Tracheal epithelial cell (primary cell): ENCODE measurements at places on chromosomes 12 and 14. TPM values are rescaled to one million over a fixed set of nuclear protein-coding genes. Genes with fewer than 3 reads are reported as not detected.

The DACT1 gene
- total RNA-seq, result 1.9 TPM in 1 of 2 replicates, not detected in the other

The B3GNT4 gene
- 5.3 and 9.4 TPM in 2 replicates for total RNA-seq

The ERO1A gene
- total RNA-seq, result 258 and 454 TPM in 2 replicates

The SDSL gene
- total RNA-seq, result 2.8 and 4.8 TPM in 2 replicates

The GLT1D1 gene
- not detected in 2 replicates for total RNA-seq

The GPR68 gene
- 0.85 and 6.7 TPM in 2 replicates for total RNA-seq

The MDGA2 gene
- not detected in 2 replicates for total RNA-seq

The KRT8 gene
- 140 and 289 TPM in 2 replicates for total RNA-seq

The KRT83 gene
- under 0.01 and 0.21 TPM in 2 replicates for total RNA-seq

The COL2A1 gene
- total RNA-seq, result 0.48 and 0.64 TPM in 2 replicates

The RAB3IP gene
- total RNA-seq, result 29.8 and 59.3 TPM in 2 replicates

The ASCL1 gene
- not detected in 2 replicates for total RNA-seq

The SERPINA10 gene
- not detected in 2 replicates for total RNA-seq

The MORN3 gene
- total RNA-seq, result under 0.01 and 0.21 TPM in 2 replicates

The ADGRD1 gene
- not detected in 2 replicates for total RNA-seq

The OTUB2 gene
- total RNA-seq, result 1.7 and 7.5 TPM in 2 replicates

The MANSC1 gene
- total RNA-seq, result 0.24 and 2.6 TPM in 2 replicates

The POU6F1 gene
- 0.64 and 0.96 TPM in 2 replicates for total RNA-seq

The KRT72 gene
- not detected in 2 replicates for total RNA-seq

The KRT80 gene
- 8.3 and 11.8 TPM in 2 replicates for total RNA-seq

The C12orf54 gene
- 3.4 TPM in 1 of 2 replicates, not detected in the other for total RNA-seq

The KIF26A gene
- total RNA-seq, result 0.48 and 1.3 TPM in 2 replicates

The NDUFA9 gene
- 33.9 and 40.0 TPM in 2 replicates for total RNA-seq

The TTC9 gene
- 6.4 and 7.0 TPM in 2 replicates for total RNA-seq

The FAM181A gene
- not detected in 2 replicates for total RNA-seq

The PTGDR gene
- under 0.01 TPM in 1 of 2 replicates, not detected in the other for total RNA-seq

The DBX2 gene
- total RNA-seq, result not detected in 2 replicates

The TMEM63C gene
- 1.4 and 8.1 TPM in 2 replicates for total RNA-seq

The ARF3 gene
- 26.6 and 34.9 TPM in 2 replicates for total RNA-seq

The SPX gene
- total RNA-seq, result 4.6 and 9.4 TPM in 2 replicates

The TMED8 gene
- 8.9 and 9.8 TPM in 2 replicates for total RNA-seq

The SLCO1A2 gene
- not detected in 2 replicates for total RNA-seq

The COX8C gene
- total RNA-seq, result not detected in 2 replicates

The GLIPR1L1 gene
- not detected in 2 replicates for total RNA-seq
